Activated CD4-positive, alpha-beta T cell treated with anti-CD3 and anti-CD28 coated beads, Interleukin-2, amount 50 U/mL, for 4 hours (primary cell): ENCODE measurements at places on chromosomes 13 and 19.
A peak's percentile ranks its signal among the peaks of the same experiment; 100 is the strongest.

DNA sequence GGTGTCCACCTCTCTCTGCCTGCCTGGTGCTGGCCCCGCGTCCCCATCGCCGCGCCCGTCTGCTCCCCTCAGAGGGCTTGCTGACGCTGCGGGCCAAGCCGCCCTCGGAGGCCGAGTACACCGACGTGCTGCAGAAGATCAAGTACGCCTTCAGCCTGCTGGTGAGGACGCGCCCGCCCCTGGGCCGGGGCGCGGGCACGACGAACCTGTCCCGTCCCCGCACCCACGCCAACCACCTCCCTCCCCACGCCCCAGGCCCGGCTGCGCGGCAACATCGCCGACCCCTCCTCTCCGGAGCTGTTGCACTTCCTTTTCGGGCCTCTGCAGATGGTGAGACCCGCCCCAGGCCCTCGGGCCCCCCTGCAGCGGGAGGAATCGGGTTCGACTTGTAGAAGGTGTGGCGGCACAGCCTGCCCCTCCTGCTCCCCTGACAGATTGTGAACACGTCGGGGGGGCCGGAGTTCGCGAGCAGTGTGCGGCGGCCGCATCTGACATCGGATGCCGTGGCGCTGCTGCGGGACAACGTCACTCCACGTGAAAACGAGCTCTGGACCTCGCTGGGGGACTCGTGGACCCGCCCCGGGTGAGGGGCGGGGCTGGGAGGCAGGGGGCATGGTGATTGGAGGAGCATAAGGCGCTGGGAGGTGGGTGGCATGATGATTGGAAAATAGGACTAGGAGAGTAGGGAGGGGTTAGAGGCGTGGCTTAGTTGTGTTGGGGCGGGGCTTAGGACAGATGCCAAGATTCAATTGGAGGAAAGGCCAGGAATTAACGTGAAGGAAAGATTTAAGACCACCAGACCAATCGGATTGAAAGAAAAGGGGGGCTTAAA is 6.6 kb downstream of the EPS8L1 start:
- DNase-seq: peak; percentile 52

DNA sequence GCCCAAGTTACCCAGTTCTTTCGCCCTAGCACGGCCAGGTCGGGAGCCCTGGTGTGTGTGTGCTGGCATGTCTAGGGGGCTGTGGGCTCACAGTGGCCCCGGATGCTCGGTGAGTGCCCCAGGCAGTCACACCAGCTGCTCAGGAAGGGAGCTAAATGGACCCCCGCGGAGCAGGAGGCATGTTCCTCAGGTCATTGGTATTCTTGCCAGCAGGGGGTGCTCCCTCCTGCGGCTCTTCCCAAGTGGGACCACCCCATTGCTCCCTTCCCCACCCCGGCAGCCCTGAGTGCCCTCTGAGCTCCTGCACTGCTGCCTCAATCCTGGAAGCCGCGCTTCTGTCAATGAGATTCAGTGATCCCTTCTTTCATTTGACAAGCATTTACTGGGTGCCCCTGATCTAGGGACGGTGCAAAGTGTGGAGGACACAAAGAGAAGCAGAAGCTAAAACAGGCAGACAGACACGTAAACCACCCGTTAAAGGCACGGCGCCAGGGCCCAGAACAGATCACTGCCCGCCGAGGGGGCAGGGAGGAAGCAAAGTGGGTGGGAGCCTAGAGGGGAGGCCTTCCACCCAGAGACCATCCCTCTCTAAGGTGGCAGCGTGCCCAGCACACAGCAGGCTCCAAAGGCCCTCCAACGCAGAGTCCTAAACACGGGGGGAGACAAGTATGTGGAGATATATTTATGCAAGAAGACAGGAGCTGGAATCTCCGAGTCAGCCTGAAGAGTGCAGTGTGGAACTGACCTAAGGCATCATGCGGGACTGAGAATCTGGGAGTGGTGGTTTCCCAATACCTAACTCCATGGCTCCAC is 5.2 kb upstream of the ADPRHL1 start:
- DNase-seq: no peak

- no peak for DNase-seq
Observed at GRCh38 chr13:30413842-30414241, 8.5 kb upstream of the UBE2L5 start.

DNA sequence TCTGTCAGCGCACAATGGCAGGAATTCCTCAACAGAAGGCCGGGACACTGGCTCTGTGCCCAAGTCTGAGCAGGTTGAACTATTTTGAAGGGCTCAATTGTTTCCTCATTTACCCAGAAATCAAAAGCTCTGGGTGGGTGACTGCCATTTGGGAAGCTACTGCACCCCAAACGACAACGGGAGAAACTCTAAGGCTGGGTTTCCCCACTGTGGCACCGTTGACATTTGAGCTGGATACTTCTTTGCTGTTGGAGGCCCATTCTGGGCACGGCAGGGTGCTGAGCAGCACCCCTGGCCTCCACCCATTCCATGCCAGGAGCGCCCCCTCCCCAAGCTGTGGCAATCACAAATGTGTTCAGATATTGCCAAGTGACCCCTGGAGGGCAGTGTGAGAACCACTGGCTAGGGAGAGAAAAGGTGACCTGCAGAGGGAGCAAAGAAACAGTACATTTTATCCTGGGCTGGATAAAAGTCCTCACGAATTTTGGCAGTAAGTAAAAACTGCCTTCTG is 62.5 kb downstream of the RFX2 start:
- no peak for DNase-seq

GRCh38 chr19:35162471-35163326 is 8.2 kb downstream of the FXYD5 start:
- DNase-seq: no peak

DNA sequence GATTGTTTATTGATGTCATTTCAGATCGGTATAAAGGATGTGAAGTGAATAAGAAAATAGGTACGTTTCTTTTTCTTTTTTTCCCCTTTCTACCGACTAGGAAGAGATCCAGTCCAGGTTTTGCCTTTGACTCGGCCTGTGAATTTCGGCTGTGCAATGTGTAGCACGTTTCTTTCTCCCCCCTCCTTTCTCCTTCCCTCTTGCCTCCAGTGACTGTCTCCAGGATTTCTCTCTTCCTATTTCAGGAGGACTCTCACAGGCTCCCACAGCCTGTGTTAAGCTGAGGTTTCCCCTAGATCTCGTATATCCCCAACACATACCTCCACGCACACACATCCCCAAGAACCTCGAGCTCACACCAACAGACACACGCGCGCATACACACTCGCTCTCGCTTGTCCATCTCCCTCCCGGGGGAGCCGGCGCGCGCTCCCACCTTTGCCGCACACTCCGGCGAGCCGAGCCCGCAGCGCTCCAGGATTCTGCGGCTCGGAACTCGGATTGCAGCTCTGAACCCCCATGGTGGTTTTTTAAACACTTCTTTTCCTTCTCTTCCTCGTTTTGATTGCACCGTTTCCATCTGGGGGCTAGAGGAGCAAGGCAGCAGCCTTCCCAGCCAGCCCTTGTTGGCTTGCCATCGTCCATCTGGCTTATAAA is at the start of gene GPC6:
Gene GPC6 (plus strand): TSS at position 185 of the 657 bp plus-strand sequence.
- DNase-seq: no peak

DNA sequence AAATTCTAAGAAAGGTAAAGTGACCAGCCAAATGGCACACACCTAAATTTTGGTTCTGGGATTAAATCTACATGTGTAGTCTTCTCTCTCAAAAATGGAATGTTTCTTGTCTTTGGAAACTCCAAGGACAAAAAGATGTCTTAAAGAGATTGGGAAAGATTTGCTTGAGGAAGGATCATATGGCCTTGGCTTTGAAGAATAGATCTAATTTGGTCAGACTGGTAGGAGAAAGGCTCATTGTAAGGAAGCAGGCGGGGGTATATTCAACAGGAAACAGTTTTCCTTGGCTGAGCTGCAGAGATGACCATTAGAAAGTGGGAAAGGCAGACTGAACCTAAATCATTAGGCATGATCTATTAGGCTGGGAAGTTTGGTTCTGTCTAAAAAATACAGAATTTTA is 365.3 kb downstream of the DCT start:
- no peak for DNase-seq

- DNase-seq: no peak
Observed at GRCh38 chr13:94968040-94968756, 255.9 kb upstream of the SOX21 start.

GRCh38 chr13:32938907-32939306 is 77.3 kb upstream of the KL start:
- no peak for DNase-seq

DNA sequence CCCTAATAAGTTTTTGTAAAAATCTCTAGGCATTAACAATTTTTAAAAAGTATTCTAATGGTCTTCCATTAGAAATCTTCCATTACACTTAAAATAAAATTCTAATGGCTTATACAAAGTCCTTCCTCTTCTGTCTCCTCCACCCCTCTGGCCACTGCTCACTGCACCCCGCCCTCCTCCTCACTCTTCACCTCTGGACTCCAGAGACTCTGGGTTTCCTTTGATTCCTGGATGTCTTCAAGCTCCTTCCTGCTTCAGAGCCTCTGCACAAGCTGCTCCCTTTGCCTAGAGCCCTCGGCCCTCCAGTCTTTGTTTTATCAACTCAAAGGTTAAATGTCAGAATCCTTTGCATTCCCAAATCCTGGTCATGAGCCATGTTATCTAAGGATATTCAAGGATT is 20.8 kb downstream of the TNFSF14 start:
- no peak for DNase-seq

- no peak for DNase-seq
Observed at GRCh38 chr19:24074720-24075454, 12.1 kb upstream of the ZNF254 start.
